CD4-positive, alpha-beta T cell (primary cell): ENCODE measurements at places on chromosomes 6 and 20. TPM values are rescaled to one million over a fixed set of nuclear protein-coding genes. Genes with fewer than 3 reads are reported as not detected.

BEND6 gene
- not detected for total RNA-seq

CTAGE9 gene
- not detected for total RNA-seq

TGM3 gene
- total RNA-seq: not detected

RAD21L1 gene
- 0.58 TPM for total RNA-seq

PRELID3B gene
- total RNA-seq: 59.1 TPM

SLC22A16 gene
- total RNA-seq: not detected

EDN3 gene
- 1.4 TPM for total RNA-seq

DNA sequence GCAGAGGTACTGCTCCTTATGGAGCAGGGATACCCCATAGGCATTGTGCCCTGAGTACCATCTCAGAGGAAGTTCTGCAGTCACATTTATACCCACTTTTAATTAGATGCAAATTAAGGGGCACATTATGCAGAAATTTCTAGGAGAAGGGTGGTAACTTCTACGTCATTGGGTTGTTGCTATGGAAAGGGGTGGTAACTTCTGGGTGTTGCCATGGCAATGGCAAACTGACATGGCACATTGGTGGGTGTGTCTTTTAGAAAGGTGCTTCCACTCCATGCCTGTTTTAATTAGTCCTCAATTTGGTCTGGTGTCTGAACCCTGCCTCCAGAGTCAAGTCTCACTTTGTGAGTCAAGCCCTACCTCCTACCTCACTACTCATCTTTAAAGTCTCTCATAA, 42.0 kb downstream of the RSPO3 start:
- DNase-seq: no peak

- DNase-seq: peak; percentile 31
These were observed 30.8 kb downstream of the SF3B5 start for GRCh38 chr6:144064402-144065212.

DNA sequence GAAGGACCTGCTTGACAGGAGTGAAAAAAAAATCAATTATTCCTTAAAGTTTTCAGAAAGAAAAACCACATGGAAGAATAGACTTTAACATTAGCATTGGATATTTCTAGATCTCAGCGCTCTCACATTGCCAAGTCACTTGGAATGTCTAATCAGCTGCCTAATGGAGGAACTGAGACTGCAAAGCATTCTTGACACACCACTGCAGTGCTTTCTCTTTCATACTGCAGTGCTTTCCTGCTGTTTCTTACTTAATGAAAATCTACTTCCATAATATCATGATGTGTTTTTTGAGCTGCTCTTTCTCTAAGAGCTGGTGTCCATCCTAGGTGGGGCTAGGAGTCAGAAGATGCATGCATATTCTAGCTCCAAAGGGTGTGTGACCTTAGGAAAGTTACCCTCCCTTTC, 20.4 kb upstream of the MCM3 start:
- no peak for DNase-seq

GRCh38 chr6:75611702-75612375, 10.2 kb downstream of the SENP6 start:
- no peak for DNase-seq

DNA sequence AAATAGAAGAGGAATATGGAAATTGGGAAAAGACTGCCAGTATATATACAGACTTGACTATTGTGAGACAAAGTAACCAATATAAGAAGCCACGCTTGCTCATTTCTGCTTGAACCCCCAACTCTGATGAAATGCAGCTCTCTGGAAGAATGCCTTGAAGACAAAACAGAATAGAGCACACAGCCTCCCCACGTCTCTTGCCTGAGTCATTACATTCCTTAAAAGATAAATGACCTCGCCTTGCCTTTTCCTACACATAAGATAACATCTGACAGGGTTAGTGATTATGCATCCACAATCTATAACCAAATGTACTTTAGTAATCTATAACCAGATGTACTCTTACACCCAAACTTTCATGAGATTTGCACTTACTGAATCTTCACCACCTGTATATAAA, 141.1 kb upstream of the EEF1E1 start:
- no peak for DNase-seq

GRCh38 chr20:10313215-10313614, 94.6 kb downstream of the SNAP25 start:
- no peak for DNase-seq

DNA sequence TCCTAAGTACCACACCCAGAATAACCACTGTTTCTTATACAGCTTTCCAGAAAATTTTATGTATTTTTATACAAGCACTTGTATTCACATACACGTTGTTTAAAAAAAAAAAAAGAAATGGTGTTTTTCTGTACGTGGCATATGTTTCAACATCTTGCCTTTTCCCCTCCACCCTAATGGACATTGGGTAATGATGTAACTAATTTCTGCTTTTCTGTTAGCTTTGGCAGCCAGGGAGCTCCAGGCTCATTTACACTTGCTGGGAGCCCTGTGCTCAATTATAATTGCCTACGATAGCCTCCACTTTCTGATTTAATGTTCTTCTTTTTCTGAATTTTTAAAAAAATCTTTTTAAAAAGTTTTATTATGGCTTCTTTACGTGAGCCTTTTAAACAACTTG, 352.4 kb downstream of the UTRN start:
- no peak for DNase-seq

DNA sequence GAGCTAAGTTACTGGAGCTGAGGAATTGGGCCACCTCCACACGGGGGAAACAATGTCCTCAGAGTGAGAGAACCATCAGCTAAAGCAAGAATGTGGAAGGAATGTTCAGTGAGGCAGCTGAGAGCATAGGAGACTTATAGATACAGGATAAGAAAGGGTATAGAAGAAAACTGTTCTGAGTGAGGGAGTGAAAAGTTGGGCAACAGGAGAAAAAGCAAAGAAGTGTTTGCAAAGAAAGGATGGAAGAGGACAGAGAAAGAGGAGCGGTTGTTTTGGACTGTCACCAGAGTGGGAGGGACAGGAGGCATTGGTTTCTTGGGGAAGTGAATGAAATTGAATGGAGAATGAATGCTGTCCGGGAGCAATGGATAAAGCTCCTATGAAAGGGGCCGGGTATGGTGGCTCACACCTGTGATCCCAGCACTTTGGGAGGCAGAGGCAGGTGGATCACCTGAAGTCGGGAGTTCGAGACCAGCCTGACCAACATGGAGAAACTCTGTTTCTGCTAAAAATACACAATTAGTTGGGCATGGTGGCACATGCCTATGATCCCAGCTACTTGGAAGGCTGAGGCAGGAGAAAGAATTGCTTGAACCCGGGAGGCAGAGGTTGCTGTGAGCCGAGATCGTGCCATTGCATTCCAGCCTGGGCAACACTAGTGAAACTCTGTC, 296.5 kb downstream of the ADGB start:
- no peak for DNase-seq

- no peak for DNase-seq
These were observed 21.1 kb upstream of the TAGAP start for GRCh38 chr6:159065759-159066329.

DNA sequence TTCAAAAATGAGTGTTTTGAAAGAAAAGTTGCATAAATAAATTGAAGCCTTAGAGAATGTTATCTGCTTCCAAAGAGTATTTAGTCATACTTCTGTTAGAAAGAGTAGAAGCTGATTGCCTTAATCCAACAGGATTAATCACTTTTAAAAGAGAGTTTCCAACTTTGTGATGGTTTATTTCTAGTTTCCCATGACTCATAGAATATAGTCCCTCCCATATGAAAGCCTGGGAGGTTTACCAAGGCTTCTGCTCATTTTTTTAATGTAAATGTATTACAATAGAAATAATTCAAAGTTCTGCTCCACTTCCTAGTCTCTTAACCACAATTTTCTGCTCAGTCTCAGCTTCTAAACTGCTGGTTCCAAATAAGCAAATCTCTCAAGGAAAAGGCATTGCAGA, 118.0 kb upstream of the IRAK1BP1 start:
- DNase-seq: no peak

DNA sequence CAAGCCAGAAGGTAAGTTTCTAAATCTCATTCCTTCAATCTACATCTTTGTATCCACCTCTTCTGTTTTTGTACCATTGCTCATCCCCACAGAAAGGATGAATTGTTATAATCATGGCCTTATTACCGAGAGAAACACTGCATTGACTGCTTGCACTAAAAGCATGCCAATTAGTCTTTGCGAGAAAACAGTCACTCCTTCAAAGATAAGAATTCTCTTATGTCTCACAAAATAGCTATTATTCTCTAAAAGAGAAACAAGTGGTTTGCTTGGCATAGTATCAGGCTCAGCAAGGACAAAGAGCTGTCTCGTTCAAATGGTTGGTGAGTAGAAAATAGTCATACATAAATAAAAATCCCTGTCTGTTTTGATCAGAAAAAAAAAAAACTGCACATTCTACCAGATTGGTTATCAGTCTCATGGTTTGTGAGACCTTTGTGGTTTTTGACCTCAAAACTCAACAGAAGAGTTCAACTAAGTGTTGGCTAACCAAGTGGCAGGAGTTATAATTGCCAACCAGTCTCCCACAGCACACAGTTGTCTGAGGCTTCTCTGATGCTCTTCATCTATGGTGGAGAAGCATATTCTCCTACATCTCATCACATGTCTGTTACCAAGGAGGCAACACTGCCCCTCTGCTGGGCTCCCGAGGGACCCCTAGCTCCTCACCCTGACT, 35.1 kb upstream of the ARMH2 start:
- no peak for DNase-seq

DNA sequence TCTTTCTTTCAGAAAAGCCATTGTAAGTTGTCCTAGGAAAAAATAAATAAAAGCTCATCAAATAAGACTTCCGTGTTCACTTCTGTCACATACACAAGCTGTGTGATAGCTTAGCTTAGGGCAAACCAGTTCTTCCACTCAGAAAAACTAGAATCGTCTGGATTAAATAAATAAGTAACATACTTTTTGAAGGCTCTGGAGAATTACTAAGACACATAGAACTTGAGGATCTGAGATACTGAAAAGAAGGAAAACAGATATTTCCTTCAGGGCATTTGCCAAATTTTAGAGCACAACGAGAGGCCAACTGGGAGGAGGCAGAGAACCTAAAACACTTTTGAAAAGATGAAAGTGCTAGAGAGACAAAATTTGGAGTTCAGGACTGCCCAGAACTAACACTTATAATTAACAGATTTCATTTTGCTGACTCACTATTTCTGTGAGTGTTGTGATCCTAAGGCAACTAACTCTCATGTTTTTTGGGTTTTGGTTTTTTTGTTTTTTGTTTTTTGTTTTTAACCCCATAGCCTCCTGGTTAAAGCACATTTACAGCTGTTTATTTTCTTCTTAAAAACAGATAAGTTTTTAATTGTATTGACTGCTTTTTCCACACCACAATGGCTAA, 38.7 kb upstream of the THEMIS start:
- DNase-seq: no peak

DNA sequence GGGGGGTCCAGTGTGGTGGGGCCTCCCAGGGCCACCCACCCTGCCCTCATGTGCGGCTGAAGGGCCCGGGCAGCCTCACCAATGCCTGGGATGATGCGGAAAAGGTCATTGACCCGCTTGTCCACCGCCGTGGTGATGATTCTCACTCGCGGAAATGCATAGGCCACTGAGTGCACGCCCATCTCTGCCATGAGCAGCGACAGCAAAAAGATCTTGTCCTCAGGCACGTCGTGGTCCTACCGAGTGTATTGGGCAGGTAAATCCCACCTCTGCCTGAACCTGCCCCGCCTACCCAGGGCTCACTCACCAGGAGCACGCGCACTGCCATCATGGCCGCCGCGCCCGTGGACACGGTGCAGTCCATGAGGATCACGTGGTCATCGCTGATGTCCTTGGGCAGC, 16.1 kb downstream of the UCKL1 start:
- DNase-seq: no peak

DNA sequence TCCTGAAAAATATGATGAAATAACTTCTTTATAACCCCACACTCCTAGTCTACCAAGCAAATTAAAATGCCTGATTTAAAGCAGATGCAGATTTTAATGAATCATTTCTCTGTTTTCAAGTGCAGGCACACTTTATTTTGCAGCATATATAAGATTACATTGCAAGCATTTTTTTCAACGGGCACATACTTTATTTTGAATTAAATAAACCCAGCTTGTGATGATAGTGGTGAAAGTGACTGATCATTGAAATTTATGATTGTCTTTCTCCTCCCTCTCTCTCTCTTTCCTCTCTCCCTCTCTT, 12.2 kb upstream of the MOXD1 start:
- DNase-seq: no peak

DNA sequence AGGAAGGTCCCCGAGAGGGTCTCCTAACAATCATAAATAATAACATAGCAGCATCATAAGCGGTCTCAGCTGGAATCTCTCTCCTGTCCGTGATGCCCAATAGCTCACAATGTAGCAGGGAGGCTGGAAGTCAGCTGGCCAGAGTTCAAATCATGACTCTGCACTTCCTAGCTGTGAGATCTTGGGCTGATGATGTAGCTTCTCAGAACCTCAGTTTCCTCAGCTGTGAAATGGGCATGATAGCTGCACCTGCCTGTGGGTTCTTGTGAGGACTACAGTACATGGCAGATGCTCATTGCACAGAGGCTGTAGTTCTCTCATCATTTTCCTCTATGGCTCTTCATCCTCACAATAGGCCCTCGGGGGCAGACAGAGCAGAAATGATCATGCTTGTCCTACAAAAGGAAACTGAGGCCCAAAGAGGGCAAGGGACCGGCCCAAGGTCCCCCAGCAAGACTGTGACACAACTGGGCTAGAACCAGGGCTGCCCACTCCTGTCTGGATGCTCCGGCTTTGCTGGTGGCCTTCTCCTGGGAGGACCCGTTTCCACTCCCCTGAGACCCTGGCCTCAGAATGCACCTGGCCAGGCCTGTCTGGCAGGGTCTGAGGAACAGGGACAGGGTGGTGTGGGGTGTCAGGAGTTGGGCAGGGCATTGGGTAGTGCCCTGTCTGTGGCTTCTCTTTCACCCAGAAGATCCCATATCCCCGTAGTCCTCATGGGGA, 17.7 kb downstream of the SLC12A5 start:
- no peak for DNase-seq

GRCh38 chr20:53515749-53516148, 77.9 kb downstream of the ZNF217 start:
- DNase-seq: no peak

DNA sequence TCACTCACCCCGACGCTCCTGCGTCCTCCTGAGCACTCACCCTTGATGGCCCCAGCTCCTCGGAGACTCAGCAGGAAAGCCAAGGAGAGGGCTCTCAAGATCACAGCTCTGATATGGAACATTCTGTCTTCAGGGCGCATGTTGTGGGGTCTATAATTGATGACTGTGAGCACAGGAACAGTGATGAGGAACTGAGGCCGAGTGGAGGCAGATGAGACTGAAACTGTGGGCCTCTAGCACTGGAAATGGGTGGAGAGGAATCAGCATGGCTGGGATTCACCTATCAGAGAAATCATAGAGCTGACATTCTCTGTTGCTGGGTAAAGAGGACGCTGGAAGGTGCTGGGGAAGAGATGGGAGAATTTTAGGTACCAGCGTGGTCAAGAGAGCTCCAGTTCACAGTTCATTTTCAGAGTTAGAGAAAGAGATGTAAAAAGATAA, at the start of gene HLA-DPA1:
HLA-DPA1 (minus strand) TSS at position 219 of the 441 bp plus-strand sequence.
- peak; percentile 77 for DNase-seq

- no peak for DNase-seq
These were observed 220.9 kb upstream of the MYLIP start for GRCh38 chr6:15907914-15908518.
